Large intestine (tissue), 12 donors: ENCODE measurements at places on chromosomes 16 and 17. TPM values are rescaled to one million over a fixed set of nuclear protein-coding genes. Genes with fewer than 3 reads are reported as not detected.

GRCh38 chr17:77167472-77168306 is 26.9 kb downstream of the SEC14L1 start:
- DNase-seq: no peak

- DNase-seq: no peak
These were observed 182.3 kb upstream of the GSE1 start for GRCh38 chr16:85430523-85431421.

DNA sequence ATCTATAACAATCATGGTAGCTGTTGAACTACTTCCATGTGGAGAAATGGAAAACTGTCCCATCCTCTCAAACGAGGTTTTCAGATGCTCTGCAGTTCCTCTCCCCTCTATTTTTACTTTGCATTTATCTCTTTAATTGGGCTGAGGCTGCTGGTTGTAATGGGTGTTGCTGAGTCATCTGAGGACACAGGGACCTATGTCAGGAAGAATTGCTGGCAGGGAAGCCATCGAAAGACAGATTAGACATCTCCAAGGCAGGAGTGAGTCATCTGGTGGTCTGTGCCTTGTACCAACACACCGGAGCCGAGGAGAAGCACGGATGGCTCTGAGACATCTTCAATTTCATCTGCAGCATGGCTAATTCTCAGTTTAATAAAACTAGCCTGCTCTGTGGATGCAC is 394.5 kb downstream of the GRIN2A start:
- no peak for DNase-seq

DNA sequence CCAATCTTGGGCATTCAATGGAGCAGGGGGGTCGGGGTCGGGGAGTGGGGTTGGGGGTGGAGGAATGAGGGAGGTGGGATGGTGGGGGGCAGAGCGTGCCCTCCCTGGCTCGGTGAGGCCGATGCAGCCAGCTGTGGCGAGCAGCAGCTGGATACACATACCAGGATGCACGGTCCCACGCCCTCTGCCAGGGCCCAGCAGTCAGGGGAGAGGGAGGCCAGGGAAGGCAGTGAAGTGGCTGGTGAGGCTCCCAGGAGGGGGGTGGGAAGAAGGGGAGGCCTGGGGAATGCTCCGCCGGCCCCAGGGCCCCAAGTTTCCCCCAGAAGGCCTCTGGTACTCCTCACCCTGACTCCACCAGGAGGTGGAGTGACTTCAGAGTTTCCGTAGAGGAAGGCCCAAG is 77.6 kb upstream of the LHX1 start:
- no peak for DNase-seq

- DNase-seq: no peak
These were observed 12.5 kb downstream of the GPRC5C start for GRCh38 chr17:74444406-74444805.

- no peak for DNase-seq
These were observed 5.7 kb downstream of the FAM20A start for GRCh38 chr17:68595496-68595895.

DNA sequence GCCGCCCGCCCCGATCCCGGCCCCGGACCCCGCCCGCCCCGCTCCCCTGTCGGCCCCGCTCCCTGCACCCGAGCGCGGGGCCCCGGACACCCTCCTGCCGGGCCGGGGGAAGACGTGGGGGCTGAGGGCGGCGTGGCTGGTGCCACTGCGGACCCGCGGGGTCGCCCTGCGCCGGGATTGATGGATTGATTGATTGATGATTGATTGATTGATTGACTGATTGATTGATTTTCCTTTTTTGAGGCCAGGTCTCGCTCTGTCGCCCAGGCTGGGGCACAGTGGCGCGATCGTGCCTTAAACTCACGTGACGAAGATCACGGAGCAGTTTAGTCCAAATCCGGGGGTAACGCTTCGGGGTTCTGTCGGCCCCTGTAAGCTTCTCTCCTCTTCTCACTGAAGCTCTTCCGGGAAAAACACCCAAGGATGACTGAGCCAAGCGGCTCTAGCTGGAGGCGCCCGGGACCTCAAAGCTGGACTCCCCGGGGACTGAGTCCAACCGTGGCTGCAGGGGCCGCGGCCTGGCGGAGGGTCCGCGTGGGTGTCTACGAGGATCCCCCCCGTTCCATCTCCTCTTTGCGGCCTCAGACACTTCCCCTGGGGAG is 40.2 kb upstream of the BHLHA9 start:
- DNase-seq: no peak

DNA sequence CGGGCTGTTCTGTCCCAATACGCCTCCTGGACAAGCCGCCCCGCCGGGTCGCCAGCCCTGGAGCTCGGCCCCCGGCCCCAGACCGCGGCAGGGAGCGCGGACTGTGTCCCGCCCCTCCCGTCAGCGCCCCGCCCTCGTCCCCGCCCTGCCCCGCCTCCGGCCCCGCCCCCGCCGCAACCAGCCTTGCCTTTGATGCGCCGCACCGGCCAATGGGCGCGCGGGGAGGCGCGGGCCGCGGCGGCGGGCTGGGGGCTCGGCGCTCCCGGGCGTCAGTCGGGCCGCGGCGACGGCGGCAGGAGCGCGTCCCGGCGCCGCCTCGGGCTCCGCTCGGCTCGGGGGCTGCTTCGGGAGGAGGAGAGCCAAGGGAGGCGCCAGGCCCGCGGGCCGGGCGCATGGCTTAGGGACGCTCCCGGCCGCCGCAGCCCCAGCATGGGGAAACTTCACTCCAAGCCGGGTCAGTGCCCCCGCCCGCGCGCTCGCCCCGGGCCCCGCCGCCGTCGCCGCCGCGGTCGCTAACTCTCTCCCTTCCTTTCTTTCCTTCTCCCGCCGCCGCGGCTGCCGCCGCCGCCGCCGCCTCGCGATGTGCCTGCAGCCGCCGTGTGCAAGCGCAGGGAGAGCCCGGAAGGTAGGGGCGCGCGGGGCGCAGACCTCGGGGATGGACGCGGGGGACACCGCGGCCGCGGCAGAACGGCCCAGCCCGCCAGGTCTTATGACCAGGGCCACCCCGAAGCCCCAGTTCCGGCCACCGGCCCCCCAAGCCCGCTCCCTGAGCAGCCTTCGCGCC is at the start of gene NKD1:
Gene NKD1 (plus strand): TSS at position 272 of the 784 bp plus-strand sequence. CDS start 158 bp downstream, at position 430.
- DNase-seq: peak; percentile 73

GRCh38 chr16:49782405-49782804 is 73.5 kb downstream of the ZNF423 start:
- no peak for DNase-seq

- DNase-seq: no peak
These were observed 615.6 kb upstream of the SOX9 start for GRCh38 chr17:71505200-71505599.

GRCh38 chr17:4463818-4464476 is 30.2 kb downstream of the SPNS3 start:
- no peak for DNase-seq

DNA sequence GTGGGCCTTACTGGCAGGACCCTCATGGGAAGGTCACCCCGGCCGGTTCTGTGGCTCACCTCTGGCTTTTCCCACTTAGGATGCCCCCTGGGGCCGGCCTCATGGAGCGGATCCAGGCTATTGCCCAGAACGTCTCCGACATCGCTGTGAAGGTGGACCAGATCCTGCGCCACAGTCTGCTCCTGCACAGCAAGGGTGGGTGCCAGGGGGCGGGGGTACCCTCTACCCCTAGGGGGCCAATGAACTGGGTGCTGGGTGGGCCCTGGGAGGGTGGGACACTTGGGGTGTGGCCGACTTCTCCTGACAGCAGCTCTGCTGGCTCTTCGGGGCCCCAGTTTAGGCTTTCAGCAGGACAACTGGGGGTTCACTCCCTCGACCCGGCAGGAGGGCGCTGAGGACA is 34.3 kb downstream of the MGAT5B start:
- DNase-seq: no peak

GRCh38 chr16:58937661-58938060 is 203.5 kb upstream of the GOT2 start:
- no peak for DNase-seq

DNA sequence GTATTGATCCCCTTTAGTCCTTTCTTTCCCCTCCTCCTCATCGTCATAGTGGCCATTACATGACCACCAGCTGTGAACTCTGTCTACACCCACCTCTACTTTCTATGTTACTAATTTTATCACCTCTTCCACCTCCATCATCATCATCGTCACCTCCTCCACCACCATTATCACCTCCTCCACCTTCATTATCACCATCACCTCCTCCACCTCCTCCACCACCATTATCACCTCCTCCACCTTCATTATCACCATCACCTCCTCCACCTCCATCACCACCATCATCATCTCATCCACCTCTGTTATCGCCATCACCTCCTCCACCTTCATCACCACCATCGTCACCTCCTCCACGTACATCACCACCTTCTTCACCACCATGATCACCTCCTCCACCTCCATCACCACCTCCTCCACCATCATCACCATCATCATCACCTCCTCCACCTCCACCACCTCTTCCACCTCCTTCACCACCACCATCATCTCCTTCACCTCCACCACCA is 25.8 kb downstream of the ADGRG5 start:
- DNase-seq: no peak

DNA sequence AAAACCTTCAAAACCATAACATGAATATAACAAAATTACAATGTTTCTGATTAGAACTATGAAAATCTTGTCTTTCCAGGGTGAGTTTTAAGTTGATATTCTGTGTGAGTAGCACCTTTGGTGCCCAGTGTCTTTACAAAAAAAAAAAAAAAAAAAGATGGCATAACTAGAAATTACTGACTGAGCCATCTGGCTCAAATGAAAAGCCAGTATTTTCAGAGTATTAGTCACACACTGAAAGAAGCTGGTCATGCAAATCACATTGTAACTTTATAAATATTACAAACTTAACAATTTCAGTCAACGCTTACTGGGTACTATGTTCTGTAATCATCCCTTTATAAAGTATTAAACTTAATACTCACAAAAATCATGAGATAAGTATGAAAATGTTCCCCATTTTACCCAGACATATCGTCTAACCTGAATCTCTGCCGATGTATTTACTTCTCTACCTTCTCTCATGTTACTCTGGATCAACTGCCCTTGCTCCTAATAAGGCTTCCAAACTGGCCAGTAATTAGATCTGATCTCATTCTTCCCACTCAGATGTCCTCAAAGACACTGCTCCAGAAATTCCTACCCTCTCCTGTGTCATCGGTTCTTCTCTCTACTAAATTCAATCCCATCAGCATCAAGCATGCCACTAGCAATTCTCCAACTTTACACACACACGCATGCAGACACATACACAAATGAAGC is 25.4 kb downstream of the UBE2G1 start:
- no peak for DNase-seq

- no peak for DNase-seq
These were observed 14.0 kb upstream of the CCL2 start for GRCh38 chr17:34241062-34241461.

- no peak for DNase-seq
These were observed 10.5 kb upstream of the ALDOA start for GRCh38 chr16:30054959-30055553.

- peak; percentile 44 for DNase-seq
These were observed 38.4 kb upstream of the CSNK2A2 start for GRCh38 chr16:58236231-58236690.

GRCh38 chr17:75301502-75302206 is 12.4 kb upstream of the SLC25A19 start:
- no peak for DNase-seq

DNA sequence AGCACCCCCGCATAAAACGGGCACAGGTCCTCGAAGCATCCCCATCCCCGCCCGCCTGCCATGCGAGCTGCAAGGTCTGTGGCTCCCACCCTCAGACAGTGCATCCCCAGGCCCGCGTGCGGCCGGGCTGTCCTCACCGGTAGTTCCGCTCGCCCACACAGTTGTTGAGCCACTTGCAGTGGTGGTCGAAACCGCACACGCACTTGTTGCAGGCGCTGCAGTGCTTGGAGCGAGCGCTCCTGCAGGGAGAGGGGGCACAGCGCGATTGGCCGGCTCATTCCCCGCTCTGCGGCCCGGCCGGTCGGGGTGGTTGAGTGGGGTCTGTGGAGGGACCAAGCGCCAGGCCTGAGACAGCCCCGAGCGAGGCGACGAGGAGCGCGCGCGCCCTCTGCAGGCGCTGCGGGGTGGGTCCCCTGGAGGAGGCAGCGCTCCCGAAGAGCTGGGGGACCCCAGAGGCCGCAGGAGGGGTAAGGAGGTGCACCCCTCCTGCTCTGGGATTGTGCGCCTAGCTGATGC is 6.0 kb upstream of the TPPP3 start:
- DNase-seq: peak; percentile 53

DNA sequence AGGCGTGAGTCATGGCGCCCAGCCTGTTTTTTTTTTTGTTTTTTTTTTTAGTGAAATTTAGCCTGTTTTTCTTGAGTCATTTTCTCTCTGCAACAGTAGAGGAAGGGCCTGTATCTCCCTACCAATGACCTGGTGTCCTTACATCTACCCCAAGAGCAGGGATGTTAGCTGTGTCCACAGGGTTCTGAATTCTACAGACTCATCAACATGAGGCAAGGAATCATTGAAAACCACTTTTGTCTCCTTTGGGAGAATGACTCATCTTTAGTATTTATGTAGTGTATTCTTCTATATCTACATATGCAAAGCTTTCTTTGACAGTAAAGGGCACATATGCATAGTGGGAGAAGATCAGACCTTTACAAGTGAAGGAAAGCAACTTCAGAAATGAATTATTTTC is 105.3 kb downstream of the SPECC1 start:
- DNase-seq: no peak

TP53TG3 gene
- polyA plus RNA-seq: not detected

KRT15 gene
- 0.79 TPM for polyA plus RNA-seq

SSTR5 gene
- 1.2 TPM for polyA plus RNA-seq

IGFALS gene
- polyA plus RNA-seq: 8.3 TPM

TBC1D3H gene
- polyA plus RNA-seq: not detected

NPIPA3 gene
- polyA plus RNA-seq: 1.1 TPM
